ENCODE measurements at places on chromosomes 3 and 15.

DNA sequence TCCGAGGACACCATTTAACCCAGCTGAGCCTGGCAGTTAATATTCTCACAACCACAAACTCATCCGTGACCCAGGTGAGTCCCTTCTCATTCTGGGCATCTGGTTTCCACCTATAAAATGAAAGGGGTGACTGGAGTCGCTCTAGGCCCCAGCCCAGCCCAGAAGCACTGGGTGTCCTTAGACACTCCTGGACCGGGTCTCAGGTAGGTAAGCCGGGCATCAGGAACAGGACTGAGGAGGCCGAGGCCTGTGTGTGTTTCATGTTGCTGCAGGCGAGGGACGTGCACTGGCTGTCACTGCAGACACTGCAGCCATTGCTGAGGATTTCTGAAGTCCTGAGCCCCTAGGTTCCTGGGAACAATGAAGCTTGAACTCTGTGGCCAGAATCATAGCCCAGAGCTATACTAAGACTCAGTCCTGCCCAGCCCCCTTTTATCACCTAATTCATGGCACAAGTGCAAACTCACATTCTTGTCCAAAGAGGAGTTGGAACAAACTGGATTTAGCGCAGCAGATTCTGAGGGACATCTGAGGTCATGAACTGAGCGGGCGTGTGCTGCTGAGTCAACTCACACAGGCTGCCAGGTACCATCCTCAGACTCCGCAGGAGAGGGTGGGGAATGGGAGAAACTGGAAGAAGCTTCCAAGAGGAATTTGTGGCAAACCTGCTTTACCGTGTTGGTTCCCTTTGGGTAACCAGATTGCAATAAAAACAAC lies 184.9 kb downstream of the FAM43A start:
- DNase-seq, result no peak

- DNase-seq, result no peak
Measured at GRCh38 chr15:40090774-40091455, 17.8 kb downstream of the BMF start.

DNA sequence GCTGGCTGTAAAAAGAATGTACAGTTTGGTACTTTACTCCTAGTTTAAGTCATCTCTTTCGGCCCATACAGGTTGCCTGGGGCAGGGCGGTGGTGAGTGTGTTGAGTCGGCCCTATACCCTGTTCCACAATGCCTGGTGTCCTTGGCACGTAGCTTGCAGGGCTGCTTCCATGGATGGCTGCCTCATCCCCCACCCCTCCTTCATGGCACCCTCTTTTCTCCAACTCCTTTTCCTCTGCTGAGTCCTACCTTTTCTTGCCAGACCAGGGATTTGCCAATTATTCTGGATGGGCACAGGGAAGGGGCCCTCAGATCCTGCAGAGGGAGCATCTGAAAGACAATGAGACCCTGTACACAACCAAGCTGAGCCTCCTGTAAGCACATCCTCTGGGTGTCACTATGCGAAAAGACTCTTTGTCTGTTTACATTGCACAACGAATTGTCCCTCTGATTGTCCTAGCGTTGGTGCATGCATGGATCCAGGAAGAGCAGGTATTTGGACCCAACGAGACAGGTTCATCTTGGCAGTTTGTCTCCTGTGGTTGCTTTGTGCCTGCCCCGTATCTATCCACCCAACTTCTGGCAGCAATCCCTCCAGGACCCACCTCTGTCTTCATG lies 73.6 kb upstream of the CGNL1 start:
- no peak for DNase-seq

DNA sequence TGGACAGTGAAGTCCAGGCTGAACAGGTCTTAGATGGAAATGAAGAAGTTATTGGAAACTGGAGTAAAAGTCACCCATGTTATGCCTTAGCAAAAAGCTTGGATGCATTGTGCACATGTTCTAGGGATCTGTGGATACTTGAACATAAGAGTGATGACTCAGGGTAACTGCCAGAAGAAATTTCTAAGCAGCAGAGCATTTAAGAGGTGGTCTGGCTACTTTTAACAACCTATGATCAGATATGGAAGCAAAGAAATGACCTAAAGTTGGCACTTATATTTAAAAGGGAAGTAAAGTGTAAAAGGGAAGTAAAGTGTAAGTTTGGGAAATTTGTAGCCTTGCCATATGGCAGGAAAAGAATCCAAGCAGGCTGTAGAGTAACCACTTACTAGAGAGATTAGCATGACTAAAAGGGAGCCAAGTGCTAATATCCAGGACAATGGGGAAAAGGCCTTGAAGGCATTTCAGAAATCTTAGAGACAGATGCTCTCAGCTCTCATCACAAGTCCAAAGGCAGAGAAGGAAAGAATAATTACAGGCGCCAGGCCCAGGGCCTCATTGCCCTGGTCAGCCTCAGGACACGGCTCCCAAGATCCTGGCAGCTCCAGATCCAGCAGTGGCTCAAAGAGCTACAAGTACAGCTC lies 73.9 kb upstream of the KCNH8 start:
- no peak for DNase-seq

DNA sequence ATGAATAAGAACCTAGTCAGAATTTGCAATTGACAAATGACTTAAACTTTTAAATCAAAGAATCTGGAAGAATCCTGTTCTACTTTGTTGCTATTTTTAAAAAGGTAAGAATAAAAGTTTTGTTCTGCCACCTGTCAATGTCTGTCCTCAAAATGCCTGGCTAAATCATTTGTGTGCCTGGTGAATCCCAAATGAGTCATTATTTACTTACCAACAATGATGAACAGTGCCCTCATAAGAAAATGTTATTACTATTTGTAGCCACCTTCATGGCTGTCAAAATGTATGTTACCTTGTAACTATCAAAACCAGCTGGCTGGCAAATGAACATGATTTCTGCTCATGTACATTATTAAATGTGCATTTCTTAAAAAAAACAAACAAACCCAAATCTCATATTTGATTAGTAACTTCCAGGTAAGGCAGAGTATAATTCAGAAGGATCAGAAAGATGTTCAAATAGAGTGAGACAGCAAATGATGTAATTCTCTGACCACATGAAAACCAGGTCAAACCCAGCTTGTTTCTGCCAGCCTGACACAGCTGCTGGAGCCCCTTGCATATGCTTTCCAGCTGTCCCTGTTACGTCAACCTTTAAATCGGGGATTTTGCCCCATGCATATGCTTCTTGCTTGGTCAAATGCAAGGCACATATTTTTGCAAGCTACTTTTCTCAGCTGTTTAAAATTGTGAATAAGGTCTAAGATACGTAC lies 137.9 kb downstream of the SSR3 start:
- DNase-seq, result no peak

GRCh38 chr15:98907927-98908471 lies 99.6 kb downstream of the PGPEP1L start:
- DNase-seq, result no peak

DNA sequence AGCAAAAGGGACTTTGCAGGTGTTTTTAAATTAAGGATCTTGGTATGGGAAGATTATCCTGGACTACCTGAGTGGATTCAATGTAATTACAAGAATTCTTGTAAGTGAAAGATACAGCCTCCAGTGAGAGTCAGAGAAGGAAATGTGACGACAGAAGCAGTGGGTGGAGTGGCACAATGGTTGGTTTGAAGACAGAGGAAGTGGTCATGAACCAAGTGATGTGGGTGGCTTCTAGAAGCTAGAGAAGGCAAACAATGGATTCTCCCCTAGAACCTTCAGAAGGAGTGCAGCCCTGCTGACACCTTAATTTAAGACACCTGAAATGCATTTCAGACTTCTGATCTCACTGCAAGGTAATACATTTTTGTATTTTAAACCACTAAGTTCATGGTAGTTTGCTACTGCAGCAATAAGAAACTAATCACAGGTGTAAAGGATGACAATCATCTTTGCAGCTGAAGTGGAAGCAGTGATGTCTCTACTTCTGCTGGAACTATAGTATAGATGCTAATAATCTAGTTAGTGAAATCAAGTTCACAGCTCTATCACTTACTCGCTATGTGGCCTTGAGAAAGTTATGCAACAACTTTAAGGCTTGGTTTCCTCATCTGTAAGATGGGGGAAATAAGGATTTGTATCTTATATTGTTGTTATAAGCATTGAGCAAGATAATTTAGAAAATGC lies 403.4 kb upstream of the SUCLG2 start:
- DNase-seq, result peak; percentile 47

- DNase-seq, result no peak
Measured at GRCh38 chr15:89326316-89326715, 8.3 kb downstream of the POLG start.

DNA sequence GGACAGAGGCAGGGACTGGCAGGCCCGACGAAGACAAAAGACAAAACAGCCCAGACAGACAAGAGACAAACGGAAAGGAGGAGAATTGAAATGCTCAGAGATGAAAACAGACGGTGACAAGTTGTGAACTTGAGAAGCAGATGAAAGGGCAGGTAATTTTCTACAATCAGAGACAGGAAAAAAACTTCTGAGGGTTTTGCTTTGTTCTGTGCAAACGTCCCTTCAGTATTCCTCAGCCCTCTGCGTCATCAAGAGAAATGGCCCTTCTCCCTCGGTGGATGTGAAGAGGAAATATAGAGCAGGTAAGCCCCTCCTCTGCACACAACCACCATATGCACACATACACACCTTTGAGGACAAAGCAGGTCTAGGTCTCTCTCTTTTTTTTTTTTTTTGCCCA lies 206.6 kb downstream of the UACA start:
- no peak for DNase-seq

DNA sequence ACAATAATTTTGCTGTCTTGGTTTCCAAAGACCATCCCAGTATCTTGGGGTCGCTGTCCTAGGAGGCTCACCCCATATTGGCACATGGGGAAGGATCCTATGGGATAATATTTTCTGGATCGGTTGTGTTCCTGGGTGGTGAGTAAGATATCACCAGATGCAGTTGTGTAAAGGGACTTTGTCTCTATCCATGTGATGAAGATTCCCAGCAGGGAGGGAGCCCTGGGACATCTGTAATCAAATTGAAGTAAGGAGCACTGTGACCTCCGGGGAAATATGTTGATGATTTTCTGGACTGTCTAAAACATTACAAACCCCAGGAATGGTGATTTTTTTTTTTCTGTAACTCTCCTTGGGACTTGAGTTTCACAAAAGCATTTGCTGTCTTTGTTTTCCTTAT lies 36.2 kb upstream of the LRTM1 start:
- DNase-seq, result no peak

GRCh38 chr15:80418892-80419537 lies 14.8 kb downstream of the ARNT2 start:
- DNase-seq, result no peak

GRCh38 chr15:89111961-89112340 lies 23.7 kb downstream of the ABHD2 start:
- no peak for DNase-seq

- no peak for DNase-seq
Measured at GRCh38 chr15:28993720-28994053, 107.9 kb downstream of the APBA2 start.

DNA sequence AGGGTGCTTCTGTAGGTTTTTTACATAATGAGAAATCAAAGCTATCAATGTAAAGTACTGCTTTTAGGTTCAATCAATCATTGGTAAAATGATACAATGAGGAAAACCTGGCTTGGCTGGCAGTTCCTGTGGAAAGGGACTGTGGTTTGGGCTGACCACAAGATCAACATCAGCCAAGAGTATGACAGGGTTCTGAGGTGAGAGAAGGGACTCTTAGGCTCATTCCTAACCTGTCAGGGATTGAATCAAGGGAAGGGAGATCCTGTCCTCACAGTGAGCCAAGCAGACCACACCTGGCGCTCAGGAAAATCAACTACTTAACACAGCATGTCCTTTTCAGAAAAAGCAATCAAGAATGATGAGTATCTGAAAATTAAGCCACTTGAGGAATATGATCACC lies 111.1 kb downstream of the MAGI1 start:
- no peak for DNase-seq

DNA sequence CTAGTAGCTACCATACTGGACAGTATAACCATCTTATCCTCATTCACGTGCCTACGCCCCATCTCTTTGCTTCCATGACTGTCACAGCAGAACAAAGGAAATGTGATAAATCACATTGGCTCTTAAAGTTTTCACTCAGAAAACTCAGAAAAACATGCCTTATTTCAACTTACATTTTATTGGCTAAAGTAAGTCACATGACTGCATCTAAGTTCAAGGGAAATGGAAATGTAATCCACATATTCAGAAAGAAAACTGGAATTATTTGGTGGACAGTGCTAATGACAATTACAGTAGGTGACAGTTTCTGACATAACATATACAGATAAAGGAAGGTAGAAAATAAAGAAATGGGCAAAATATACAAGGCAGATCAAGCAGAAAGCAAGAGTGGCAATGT lies 37.4 kb upstream of the VILL start:
- no peak for DNase-seq

DNA sequence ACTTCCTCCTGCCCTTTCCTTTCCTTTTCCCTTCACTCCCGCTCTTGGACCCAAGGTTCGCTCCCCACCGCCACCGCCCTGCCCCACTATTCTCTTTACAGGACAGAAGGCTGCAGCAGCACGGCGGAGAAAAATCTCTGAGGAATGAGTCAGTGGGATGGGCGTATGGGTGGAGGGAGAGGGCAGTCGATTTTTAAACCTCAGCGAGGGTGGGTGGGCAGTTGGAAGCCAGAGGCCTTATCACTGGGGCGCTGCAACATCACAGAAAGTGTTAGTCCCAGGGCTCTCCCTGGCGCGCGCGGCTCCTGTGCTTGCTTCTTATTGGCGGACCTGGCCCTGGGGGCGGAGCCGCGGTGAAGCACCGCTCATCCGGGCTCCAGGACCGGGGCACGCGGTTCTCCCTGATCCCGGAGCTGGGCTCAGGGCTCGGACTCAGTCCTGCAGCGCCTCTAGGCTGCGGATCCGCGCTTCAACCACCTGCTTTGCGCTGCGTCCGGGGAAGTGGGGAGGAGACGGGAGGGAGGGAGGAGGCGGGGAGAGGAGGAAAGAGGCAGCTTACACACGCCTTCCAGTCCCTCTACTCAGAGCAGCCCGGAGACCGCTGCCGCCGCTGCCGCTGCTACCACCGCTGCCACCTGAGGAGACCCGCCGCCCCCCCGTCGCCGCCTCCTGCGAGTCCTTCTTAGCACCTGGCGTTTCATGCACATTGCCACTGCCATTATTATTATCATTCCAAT lies at the start of gene ALCAM:
ALCAM (plus strand) TSS at position 584 of the 737 bp plus-strand sequence.
- peak; percentile 52 for DNase-seq

- no peak for DNase-seq
Measured at GRCh38 chr15:67117370-67117769, 52.0 kb downstream of the SMAD3 start.

DNA sequence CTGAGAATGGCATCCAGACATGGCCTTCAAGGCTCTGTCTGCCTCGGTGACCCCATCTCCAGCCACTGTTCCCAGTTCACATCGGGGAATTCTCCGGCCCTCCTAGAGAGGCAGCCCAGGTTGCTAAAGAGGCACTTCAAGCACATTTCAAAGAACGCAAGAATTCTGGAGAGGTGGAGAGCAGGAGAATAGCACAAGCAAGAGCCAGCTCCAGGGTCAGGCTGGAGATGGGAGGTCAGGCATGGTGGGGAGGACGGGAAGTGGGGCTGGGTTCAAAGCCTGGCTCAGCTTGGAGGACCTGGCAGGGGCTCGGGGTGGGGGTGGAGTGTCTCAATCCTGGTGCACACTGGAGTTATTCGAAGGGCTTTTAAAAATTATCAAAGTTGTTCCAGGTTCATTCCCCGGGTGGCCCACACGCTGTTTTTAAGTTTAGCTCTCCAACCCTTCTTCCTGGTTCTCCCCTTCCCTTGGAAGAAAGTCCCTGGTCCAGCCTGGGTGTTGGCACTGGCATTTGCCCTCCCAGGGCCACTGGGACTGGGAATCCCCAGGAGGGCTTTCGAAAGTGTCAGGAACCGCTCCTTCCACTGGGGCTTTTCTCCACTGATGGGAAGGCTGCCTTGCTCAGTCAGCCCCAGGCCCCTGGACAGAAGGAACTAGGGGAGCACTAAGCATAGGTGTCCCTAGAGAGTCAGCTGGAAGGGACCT lies 35.8 kb downstream of the ZNF710 start:
- DNase-seq, result no peak
